ENCODE measurements at places on chromosomes 5 and 9.

- DNase-seq: no peak
These were observed 195.8 kb downstream of the EFNA5 start for GRCh38 chr5:107474716-107475489.

- DNase-seq: no peak
These were observed 617.6 kb downstream of the EBF1 start for GRCh38 chr5:158482125-158482524.

DNA sequence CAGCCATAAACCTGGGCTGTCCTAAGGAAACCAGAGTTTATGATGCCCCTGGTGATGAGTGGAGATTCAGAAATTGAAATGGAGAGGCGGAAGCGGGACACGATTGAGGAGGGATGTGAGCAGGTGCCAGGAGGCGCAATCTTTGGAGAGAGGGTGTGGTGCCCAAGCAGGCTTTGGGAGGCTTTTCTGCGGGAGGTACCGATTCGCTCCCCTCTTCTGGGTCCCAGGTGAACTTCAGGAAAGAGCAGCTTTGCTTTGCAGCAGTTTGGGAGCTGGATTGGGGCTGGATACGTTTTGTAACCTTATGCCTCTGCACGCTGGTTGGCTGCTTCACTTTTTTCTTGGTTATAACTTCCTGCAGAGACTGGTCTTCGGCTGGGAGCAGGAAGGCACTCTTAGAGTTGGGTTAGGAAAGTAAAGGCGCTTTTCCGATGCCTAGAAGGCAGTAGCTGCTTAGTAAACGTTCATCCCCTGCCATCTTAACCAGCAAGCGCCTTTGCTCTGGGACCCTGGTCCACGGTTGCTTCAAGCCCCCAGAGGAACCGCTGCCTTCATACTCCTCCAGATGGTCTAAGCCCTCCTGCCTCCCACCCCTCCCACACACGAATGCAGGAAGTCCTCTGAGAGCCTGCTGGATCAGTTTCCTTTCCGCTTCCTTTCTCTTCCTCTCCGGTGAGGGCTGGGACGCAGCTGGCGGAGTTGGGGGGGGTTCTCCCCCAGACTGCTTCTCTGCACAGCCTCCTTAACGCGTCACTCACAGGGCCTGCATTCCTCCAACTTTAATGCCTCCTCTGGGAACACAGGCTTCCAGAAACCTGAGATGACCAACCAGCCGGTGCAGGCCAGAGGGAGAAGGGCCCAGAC is 15.2 kb upstream of the NEK6 start:
- no peak for DNase-seq

DNA sequence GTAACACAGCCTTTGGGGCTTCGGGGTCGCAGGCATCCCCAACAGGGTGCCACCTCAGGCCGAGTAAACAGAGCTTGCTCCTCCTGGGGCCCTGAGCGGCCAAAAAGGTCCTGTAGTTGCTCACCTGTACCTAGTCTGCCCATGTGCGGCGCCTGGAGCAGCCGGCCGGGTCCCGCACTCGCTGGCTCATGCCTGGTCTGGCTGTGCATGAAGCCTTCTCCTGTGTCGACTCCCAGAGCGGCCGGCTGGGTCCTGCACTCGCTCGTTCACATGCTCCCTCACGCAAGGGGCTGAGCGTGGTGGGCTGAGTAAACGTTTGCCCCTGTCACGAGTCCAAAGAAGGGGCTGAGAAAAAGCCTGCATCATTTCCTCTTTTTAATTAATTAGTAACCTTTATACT is 162.4 kb upstream of the TUT7 start:
- DNase-seq: no peak

DNA sequence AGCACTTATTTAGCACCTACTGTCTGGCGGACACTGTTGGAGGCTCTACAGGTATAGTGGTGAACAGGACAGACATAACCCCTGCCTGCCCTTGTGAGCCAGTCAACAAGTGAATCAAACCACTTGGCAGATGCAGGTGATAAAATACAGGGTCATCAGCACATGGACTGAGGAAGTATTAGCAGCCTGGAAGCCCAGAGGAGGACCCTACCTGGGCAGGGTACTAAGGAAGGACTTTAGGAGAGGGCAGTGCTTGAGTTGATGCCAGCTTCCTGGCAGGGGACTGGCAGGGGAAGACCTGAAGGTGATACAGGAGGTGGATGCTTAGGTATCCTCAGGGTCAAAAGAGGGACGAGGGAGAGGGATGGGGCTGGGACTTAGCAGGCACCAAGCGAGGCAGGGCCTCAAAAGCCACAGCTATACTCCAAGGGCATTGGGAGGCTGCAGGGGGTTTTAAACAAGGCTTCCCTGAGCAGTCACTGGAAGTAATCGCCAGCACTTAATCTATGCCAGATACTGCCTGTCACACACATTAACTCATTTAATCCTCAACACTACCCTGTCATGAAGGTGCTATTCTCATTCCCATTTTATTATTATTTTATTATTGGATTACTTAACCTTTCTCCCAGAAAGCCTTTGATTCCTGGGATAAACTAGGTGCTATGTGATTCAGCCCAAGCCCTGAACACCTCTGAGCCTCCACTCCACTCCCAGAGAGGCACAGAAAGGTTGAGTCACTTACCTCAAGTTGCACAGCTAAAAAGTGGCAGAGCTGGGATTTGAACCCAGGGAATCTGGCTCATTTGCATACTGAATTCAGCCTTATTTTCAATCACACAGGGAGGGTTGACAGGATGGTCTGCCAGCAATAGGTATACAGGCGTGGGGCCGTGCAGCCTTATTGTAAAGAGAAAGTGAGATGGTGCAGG is 63.8 kb upstream of the ORM1 start:
- DNase-seq: no peak

DNA sequence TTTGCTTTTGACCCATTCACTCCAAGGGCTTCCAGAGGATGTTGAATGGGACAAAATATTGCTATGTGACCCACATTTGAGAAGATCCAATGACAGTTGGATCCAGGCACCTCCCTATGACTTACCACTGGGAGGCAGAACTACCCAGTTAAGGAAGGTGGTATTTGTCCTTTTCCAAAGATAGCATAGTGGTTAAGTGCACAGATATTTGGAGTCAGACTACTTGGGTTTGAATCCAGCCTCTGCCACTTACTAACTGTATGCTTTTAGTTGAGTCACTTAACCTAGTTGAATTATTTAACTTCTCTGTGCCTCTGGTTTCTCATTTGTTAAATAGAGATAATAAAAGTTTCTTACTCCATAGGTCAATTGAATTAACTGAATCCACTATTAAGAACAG is 74.5 kb upstream of the PALM2AKAP2 start:
- no peak for DNase-seq

- DNase-seq: no peak
These were observed 229.7 kb downstream of the MRPS30 start for GRCh38 chr5:45038366-45038987.

- DNase-seq: no peak
These were observed 100.3 kb downstream of the AUH start for GRCh38 chr9:91261417-91261816.

DNA sequence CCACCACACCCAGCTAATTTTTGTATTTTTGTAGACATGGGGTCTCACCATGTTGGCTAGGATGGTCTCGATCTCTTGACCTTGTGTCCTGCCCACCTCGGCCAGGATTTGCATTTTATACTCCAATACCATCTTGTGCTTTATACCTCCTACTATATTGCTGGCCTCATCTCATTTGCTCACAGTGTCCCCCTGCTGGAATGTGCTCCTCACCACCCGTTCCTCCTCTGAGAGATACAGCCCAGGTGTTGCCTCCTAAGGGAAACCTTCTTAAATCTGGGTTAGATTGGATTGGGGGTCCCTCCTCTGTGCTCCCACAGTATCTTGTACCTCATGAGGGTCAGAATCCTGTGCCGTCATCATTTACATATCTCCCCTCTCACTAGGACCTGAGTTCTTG is 131.7 kb downstream of the PAPPA start:
- no peak for DNase-seq

- peak; percentile 9 for DNase-seq
These were observed 644 bp downstream of the NIM1K start for GRCh38 chr5:43192558-43193180.

GRCh38 chr9:101326501-101326900 is 58.3 kb downstream of the BAAT start:
- no peak for DNase-seq

DNA sequence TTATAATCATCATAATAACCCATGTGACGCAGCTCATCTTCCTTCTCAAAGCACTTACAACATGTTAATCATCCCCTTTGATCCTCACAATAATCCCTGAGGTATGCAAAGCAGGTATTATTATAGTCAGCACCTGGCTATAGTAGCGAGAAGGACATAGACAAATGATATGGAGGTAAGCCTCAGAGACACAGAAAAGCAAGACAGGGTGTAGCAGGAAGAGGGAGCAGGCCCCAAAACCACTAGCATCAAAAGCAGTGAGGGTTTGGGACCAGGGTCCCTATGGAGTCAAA is 139.2 kb upstream of the SLC30A5 start:
- DNase-seq: no peak

- DNase-seq: no peak
These were observed 43.2 kb downstream of the GABBR2 start for GRCh38 chr9:98665501-98665900.

DNA sequence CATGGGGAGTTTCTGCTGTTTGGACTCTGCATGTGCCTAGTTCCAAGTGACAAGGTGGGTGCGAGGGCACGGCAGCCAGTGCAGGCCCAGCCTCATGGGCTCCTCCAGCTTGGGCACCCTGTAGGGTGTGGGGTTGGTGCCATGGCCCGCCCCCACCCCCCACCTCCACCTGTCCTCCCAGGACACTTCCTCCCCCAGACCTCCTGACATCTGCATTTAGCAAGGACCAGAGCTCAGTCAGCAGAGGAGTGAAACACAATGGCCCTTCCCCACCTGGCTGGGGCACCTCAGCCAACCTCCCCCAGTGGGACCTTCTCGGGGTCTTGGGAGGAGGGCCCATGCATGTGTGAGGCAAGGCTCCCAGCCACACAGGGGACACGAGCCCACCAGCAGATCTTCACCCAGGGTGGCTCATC is 1.9 kb upstream of the NKD2 start:
- no peak for DNase-seq

GRCh38 chr9:14488421-14489190 is 174.7 kb upstream of the NFIB start:
- DNase-seq: no peak

- DNase-seq: no peak
These were observed 1.5 kb downstream of the VAV2 start for GRCh38 chr9:133990366-133991213.

DNA sequence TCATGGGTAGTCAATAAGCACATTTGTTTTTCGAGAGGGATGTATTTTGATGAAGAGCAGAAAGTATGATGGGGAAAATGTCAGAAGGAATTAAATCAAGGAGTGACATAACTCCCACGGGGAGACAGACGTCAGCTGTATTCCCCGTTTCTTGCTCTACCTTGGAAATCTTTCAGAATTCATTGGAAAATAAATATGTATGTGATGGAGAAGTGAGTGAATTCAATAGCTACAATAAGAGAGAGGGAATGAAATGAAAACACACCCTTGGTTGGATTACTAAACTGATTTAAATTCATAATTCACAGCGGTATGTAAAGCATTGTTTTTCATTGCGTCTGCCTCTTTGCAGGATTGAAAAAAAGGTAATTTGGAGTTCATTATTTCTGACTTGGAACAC is 209.7 kb upstream of the KLF4 start:
- DNase-seq: no peak

GRCh38 chr5:125450771-125451170 is 704.3 kb upstream of the ZNF608 start:
- no peak for DNase-seq

DNA sequence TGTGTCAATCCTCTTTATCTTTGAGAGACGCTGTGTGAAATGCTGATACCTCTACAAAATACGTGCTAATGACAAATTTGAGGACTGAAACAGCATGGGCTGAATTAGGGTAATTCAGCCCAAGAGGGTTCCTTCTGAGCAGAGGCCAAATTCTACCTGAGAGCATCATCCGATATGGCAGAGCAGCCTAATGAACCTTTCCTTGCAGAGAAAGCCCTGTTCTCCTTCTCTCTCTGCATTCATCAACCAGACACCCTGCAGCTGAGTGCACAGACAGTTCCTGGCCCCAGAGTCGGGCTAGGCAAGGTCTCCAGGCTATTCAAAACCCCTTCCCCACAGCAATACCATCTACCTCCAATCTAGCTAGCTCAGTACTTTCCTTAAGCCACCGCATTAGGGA is 77.9 kb downstream of the TRIM32 start:
- no peak for DNase-seq

GRCh38 chr5:36521838-36522745 is 84.3 kb upstream of the SLC1A3 start:
- no peak for DNase-seq

DNA sequence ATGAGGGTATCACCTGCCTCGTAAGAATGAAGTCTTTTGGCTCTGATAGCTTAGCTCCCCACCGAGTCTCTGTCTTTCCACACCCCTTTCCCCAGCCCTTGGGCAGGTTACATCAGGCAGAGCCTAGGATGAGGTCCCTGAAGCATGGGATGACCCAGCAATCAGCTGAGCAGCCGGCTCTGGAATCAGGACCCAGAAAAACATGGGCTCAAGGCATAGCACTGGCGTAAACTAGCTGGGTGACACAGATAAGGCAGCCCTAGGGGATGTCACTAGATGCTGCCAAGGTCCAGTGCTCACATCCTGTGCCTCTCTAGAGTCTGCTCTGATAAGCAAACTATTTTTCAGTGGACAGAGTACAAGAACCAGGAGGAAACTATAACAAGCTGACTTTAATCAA is 26.6 kb downstream of the IDNK start:
- DNase-seq: no peak

DNA sequence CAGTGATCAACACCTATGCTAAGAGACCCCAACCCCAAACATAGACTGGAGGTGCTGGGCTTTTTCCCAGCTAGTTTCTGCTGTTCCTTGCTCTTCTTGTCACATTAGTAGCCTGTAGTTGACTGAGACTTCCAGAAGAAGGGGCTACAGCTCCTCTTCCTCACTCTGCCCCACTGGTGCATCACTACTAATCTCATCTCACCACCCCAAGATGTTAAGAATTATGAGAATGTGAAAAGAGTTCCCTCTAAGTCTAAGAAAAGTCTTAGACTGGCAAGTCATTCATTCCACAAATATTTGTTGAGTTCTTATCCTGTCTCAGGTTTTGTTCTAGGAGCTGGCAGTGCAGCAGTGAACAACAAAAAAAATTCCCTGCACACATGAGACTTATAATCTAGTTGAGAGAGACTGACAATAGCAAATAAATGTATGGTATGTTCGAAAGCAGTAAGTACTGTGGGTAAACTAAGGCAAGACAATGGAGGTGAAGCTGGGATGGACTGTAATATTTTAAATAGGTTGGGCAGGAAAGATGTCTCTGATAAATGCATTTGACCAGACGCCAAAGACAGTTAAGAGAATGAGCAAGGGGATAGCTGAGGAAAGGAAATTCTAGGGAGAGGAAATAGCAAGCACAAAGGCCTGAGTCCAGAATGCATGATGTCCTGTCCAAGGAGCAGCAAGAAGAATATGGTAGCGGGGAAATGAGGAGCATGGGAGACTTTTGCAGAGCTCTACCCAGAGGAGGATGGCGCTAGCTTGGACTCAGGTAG is 92.3 kb downstream of the PTCD2 start:
- no peak for DNase-seq
